ENCODE measurements at places on chromosomes 7 and 10.

DNA sequence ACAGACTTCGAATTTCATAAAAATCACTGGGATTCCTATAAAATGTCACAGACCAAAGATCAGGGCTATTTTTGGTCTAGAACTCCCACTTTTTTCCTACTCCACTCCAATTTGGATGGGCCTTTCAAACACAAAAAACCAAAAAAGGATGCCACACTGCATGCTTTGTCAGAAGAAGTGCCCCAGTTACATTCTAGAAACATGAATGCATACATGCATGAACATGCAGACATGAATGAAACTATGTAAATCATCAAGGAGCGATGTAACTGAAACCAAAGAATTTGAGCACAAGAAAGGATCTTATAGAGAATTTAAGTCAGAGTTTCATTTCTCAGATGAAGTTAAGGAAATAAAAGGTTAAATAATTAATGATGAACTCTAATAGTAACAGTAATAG, 31.8 kb upstream of the FAM133B start:
- no peak for DNase-seq

- DNase-seq, result no peak
These were observed 21.0 kb downstream of the OR2F1 start for GRCh38 chr7:143975617-143976016.

DNA sequence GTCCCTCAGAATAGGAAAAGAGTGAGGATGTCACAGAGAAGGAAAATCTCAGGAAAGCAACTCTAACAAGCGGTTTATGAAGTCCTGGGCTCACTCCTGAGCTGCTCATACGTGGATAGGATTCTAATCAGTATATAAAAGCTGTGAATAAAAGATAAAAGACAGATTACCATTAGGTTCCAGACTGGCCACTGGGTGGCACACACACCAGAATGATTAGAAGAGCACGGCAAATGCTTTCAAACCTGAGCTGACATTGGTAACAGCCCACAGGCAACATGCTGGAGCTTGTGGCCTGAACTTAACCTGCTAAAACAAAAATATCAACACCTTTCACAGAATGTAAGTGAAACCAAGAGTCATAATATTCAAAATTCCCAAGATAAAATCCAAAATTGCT, 370.8 kb downstream of the GRID1 start:
- no peak for DNase-seq

DNA sequence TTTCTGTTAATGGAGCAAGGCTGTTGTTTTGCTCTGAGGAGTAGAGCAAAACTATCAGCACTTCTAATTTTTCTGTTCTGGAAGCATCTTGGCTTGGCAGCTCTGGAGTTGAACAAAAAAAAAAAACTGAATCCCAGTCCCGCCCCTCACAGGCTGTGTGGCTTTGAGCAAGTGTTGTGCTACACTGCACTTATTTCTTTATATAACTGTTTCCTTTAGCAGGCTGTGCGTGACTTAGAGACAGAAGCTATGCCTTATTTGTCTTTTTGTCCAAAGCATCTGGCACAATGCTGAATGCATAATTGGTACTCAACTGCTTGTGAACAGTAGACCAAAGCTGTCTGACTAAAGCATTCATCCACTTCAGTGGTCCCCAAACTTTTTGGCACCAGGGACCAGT, 96.1 kb downstream of the AMPH start:
- no peak for DNase-seq

- no peak for DNase-seq
These were observed 33.0 kb downstream of the MAGI2 start for GRCh38 chr7:79420464-79420863.

- no peak for DNase-seq
These were observed 753 bp downstream of the CAMK2B start for GRCh38 chr7:44324481-44325200.

GRCh38 chr10:129049501-129049900, 417.5 kb upstream of the MGMT start:
- DNase-seq, result no peak

GRCh38 chr7:3636131-3636860, 335.2 kb downstream of the SDK1 start:
- no peak for DNase-seq

DNA sequence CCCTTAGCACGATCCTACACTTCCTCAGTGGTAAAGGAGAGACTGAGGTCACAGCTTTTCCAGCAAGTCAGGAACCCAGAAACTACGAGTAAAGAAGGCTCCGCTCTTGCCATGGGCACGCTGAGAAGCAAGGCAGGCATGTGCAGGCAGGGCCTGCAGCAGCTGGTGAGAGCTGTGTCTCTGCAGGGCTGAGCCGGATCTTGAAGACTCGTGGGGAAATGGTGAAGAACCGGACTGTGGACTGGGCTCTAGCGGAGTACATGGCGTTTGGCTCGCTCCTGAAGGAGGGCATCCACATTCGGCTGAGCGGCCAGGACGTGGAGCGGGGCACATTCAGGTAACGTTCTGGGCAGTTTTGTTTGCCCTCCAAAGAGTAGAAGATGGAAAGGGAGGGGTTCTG, 51.9 kb upstream of the ZMIZ2 start:
- no peak for DNase-seq

- no peak for DNase-seq
These were observed 287.2 kb downstream of the TNS3 start for GRCh38 chr7:47294556-47295222.

GRCh38 chr7:45978010-45978681, 57.1 kb upstream of the IGFBP3 start:
- no peak for DNase-seq

DNA sequence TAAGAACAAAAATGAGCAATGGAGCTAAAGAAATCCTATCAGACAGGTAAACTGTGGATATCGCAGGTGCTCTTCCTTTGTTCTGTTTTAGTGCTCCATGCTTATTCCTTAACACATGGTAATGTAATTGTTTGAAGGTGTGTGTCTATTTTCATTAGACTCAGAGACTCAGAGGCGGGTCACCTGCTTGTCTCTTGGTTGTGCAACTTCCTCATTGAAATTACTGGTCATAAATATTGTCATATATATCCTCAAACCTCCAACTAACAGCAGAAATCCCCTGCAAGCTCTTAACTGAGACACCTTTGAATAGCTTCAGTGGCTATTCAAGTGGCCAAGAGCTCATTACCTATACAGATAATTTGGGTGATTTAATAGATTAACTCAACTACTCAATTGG, 177.2 kb downstream of the PTN start:
- no peak for DNase-seq

DNA sequence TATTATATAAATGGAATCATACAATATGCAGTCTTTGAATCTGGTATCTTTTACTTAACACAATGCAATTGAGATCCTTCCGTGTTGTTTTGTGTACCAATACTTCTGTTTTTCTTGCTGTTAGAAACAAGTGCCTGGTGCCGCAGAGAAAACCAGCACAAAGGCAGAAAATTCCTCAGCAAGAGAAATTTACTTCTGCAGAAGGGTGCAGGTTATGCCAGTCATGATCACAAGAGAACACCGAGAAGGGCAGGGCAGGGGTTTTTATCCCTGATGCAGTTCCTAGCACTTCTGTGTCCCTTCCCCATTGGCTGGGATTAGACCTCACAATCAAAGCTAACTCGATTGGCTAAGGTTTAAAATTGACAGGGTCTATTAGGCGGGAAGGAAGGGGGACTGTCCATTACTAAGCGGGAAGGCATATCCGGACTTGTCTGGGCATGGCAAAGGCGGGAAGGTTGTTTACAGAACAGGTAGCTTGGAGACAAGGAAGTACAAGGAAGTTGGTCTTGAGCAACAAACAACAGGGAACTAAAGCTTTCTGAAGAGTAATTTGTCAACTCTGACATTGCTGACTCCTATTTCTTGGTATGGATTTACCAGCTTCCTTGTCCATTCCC, 2.4 kb upstream of the ZNF33B start:
- no peak for DNase-seq

- DNase-seq, result no peak
These were observed 55.9 kb upstream of the INPP5A start for GRCh38 chr10:132481690-132482089.

- DNase-seq, result no peak
These were observed 32.1 kb upstream of the ZNF735 start for GRCh38 chr7:64174941-64175340.

DNA sequence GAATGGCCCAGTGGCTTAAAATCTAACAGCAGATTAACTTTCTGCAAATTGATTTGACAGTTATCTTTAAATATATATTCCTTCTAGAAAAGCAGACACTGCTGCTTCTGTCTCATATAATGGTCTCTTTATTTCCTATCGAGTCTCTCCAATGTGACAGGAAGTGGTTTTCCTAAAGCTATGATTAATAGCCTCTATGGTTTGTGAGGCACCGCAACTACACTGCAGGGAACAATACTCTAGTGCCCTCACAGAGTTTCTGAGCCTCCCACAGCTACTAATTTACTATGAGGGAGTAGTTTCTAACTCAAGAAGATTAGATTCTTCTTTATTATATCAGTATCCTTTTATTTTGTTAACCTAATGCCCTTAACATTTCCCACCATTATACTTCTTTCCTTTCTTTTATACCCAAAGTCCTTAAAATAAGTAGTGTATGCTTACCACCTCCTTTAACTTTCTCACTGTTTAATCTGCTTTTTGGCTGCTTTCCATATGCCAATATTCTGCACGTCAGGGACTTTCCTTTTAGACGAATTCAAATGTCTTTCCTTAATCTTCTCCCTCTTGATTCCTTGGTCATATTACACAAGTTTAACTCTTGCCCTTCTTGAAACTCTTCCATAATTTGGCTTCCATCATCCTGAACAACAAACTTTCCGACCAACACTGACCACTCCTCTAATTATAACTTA, 23.8 kb upstream of the AHR start:
- DNase-seq, result no peak

- no peak for DNase-seq
These were observed 161.2 kb upstream of the FAM3C start for GRCh38 chr7:121557034-121557892.

- no peak for DNase-seq
These were observed 133.7 kb downstream of the LHPP start for GRCh38 chr10:124595143-124595883.

DNA sequence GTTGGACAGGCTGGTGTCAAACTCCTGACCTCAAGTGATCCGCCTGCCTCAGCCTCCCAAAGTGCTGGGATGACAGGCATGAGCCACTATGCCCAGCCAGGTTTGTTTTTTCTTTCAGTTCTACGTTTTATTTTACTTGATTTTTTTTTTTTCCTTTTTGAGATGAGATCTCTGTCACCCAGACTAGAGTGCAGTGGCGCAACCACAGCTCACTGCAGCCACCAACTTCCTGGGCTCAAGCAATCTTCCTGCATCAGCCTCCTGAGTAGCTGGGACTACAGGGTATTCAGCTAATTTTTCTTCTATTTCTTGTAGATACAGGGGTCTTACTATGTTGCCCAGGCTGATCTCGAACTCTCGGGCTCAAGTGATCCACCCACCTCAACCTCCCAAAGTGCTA, 24.3 kb downstream of the GDI2 start:
- no peak for DNase-seq

- no peak for DNase-seq
These were observed 17.5 kb downstream of the FAM20C start for GRCh38 chr7:209906-210305.

GRCh38 chr7:110720626-110721025, 370.3 kb upstream of the LRRN3 start:
- no peak for DNase-seq

DNA sequence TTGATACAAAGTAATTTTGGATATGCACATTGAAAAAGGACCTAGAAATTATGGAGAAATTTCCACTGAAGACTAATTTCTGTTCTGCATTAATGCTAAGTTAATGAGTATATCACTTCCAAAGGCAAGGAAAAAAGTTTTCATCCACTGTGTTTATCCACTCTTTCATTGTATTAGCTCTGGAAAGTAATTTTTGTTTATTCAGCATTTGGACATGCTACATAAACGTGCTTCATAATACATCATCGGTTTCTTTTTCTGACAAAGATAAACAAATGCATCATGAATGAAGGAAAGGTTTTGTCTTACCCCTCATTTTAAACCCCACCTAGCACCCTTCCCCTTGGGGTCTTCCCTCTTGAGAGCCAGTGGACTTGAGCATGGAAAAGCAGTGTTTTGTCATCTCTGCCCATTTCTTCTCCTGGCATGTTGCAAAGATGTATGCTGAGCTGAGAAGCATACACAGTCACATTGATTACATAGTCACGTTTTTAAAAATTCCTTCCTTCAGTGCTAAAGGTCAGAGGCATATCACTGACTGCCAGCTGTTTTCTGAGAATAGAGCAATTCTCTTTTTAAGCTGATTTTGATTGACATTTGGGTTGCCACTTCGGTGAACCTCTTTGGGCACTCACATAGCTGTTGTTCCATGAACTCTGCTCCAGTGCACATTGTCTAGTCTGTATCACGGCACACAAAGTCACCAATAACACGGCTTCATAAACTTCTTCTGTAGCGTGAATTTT, 65.9 kb upstream of the C7orf33 start:
- no peak for DNase-seq

- no peak for DNase-seq
These were observed 18.3 kb upstream of the ST8SIA6 start for GRCh38 chr10:17472481-17473227.

DNA sequence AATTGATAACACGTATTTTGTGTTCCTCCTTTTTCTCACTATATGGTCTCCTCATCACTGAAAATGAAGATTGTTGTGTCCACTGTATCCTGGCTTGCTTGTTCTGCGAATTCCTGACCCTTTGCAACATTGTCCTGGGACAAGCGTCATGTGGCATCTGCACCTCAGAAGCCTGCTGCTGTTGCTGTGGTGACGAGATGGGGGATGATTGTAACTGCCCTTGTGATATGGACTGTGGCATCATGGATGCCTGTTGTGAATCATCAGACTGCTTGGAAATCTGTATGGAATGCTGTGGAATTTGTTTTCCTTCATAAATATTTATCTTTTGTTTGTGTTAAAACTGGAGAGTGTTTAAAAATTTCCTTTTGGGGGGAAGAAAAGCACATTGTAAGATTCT, 93.7 kb downstream of the MDFIC start:
- no peak for DNase-seq

DNA sequence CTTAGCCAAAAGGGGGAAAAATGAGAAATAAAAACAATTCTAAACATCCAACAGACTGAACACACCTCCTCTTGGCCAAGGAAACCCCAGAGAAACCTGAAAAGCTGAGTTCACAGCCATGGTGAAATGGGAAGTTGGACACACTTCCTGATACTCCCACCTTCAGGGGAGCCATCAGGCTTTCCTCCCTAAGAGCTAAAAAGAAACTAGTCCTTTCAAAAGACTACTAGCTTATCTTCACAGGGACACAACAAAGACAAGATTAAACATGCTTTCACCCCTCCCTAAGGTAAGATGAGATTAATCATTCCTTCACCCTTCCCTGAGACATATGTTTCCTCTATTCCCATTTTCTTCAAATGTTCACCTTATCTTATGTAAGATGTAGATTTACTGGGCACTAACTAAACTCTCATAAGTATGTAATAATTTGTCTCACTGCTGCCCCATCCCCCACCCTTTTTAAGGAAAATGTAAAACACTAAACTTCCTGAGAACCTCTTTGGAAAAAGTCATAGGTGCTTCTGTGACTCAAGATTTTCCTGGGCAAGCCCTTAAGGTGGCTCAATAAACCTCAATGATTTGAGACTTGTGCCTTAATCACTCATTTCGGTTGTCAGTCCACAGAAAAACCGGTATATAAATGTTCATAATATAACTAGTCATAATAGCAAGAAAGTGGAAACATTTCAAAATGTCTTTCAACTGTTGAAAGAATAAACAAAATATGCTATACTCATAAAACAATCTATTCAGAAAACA, 40.5 kb downstream of the HTR7 start:
- DNase-seq, result no peak

All from cortex of kidney (tissue), 1 donor.